ENCODE measurements at places on chromosomes 1 and 21.
A peak's percentile ranks its signal among the peaks of the same experiment; 100 is the strongest.

DNA sequence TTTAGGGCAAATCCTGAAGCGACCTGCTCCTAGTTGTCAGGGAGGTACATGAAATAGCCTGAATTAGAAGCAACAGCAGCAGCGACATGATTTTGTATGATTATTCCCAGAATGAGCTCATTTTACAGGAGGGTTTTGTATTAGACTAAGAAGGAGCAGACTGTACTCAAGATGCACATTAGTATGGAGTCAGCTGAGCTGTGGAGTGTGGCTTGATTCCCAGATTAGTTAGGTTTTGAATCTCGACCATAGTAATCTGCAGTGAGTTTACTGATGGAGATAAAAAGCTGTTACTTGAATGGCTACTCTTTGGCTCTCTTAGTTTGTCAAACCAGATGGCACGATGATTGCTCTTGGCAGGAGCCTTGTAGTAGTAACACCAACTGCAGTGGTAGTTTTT, 143.1 kb downstream of the PHTF1 start:
- DNase-seq, result peak; percentile 3

- no peak for DNase-seq
Observed at GRCh38 chr1:26545969-26546323, 16.4 kb downstream of the RPS6KA1 start.

DNA sequence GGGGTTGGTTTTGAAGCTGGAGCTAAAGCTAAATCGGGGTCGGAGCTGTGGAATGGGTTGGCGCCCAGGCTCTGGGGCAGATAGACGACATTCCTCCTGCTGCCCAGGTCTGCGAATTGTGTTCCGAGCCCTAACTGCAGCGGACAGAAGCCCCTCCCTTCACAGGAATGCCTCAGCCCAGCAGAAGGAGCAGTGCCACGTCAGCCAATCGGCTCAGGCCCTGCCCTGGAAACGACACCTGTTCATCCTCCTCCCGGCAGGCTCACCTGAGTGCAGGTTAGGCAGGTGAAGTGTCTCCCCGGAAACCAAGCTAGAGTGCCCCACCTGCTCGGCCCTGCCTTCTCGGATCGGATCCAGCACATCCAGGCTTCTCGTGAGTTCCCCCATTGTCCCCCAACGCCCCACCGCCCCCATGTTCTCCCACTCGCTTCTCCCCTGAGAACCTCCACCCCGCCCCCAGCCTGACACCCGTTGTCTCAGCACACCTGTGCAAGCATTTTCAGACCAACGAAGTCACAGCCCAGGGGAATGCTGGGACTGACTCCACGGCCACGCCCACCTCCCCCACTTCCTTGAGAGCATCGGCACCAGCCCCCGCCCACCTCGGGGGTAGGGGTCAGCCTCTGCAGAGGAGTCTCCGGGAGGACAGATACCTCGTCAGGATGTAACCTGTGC, 775 bp downstream of the TMEM125 start:
- no peak for DNase-seq

- no peak for DNase-seq
Observed at GRCh38 chr1:81873946-81874345, 73.2 kb downstream of the ADGRL2 start.

- no peak for DNase-seq
Observed at GRCh38 chr1:201104141-201104540, 8.1 kb downstream of the CACNA1S start.

DNA sequence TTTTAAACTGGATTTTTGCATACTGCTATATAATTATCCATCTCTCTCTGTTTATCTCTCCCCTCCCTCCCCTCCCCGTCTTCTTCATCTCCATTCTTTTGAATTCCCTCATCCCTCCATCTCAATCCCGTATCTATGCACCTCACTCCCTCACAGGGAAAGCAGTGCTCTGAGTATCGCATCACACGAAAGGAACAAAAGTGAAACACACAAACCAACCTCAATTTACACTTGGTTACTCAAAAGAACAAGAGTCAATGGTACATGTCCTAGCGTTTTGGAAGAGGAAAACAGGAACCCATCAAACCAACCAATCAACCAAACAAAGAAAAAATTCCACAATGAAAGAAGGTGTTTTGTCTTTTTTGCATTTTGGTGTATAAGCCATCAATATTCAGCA, 115.1 kb downstream of the NBPF12 start:
- no peak for DNase-seq

- DNase-seq, result peak; percentile 8
Observed at GRCh38 chr1:204084247-204084772, 11.4 kb downstream of the SOX13 start.

- DNase-seq, result no peak
Observed at GRCh38 chr21:34883491-34884271, 165.4 kb downstream of the RUNX1 start.

DNA sequence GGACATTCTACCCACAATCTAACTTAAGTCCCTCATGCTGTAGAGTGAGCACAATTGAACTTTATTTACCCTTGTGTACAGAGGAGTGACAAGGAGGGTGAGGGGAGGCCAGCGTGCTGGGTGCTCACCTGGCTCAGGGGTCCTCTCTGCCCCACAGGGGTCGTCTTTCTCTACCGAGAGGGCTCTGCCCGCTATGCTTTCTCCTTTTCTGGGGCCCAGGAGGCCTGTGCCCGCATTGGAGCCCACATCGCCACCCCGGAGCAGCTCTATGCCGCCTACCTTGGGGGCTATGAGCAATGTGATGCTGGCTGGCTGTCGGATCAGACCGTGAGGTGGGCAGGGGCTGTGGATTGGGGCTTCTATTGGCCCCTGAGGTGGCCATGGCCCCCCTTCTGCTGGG, 5.4 kb downstream of the BCAN start:
- no peak for DNase-seq

DNA sequence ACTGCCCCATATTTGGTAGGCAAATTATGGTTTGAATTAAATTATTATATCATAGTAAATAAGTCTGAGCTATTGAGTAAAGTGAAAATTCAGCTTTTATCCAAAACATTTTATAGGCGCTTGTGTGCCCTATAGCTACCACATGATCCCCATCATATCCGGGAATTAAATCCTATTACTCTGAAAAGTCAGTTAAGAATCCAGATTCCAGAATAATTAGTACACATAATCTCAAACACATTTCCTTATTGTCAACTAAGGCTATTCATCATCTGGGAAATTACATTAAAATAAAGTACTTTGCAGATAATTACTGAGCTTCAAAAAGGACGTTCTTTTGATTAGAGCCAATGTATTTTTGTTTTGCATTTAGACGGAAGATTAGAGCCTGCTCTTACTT, 72.3 kb downstream of the CTH start:
- no peak for DNase-seq

DNA sequence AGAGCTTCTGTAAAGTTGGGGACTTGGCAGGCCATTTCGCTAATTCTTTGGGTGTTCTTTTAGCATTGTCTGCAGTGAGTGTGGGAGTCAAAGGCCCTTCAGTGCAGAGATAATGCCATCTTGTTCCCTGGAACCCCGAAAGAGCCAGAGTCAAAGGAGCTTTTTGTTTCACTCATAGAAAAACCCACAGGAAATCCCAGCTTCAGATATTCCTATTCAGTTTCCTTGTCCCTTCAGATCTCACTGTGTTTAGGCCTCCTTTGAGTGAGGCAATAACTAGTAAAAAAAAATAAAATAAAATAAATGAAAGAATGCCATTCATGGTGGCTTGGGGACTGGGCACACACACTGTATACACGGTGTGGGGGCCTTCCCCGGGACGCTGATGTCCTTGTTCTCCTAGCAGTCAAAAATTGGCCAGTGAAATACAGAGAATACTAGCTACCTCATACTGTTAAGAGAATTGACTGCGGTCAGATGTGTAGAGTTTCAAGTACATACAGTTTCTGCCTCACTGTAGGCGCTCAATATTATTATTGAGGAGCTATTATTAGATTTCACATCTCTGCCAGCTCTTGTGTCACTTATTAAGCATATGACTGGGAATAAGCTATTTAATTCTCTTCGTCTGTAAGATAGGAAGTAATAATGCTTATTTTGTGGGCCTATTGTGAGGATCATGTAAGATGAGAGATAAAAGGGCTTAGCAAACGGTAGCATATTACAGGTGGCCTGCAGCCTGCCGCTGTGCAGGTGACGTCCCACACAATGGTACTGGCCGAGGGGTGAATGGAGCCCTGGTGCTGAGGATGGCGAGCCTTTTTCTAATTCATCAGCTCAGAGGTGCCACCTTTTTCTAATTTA, 16.7 kb downstream of the DISC1 start:
- no peak for DNase-seq

DNA sequence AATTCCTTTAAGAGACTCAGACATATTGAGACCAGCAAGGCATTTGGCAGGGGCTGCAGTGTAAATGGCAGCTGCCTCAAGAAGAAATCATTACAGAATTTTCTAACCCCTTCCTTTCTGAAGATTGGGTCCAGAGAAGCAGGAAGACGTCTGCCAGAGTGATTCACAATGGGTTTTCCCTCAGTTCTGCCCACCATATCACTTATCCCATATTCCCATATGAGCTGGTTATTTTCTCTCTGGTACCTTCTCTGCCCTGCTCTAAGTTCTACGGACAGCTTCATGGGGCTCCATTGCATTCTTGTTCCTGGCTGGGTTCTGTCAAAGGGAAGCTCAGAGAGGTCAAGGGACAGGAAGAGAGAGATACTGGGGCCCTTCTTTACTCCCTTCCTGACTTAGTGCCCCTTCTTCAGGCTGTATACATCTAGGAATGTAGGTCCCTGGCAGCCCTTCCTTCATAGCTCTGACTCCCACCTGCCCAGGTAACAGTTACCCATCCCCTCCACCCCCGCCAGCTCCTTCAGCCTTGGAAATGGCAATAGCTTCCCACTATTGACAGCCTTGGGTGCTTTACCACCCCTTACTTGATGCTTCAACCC, 420.6 kb upstream of the DAB1 start:
- no peak for DNase-seq

DNA sequence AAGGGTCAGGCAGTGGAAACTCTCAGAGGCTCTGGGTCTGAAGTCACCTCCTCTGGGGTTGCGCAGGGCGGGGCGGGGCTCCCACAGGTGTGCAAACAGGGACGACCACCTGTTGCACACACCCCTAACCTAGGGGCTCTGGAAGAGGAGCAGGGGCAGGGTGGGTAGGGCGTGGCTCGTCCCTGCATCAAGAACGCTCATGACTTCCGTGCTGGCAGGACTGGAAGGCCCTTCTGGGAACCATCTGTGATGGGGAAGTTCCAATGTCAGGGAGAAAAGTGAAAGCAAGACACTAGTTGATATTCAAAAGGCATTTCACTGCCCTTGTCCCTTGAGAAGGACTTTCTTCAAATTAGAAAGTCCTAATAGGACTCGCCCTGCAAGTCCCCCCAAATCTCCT, 22.1 kb upstream of the CLSTN1 start:
- DNase-seq, result no peak

DNA sequence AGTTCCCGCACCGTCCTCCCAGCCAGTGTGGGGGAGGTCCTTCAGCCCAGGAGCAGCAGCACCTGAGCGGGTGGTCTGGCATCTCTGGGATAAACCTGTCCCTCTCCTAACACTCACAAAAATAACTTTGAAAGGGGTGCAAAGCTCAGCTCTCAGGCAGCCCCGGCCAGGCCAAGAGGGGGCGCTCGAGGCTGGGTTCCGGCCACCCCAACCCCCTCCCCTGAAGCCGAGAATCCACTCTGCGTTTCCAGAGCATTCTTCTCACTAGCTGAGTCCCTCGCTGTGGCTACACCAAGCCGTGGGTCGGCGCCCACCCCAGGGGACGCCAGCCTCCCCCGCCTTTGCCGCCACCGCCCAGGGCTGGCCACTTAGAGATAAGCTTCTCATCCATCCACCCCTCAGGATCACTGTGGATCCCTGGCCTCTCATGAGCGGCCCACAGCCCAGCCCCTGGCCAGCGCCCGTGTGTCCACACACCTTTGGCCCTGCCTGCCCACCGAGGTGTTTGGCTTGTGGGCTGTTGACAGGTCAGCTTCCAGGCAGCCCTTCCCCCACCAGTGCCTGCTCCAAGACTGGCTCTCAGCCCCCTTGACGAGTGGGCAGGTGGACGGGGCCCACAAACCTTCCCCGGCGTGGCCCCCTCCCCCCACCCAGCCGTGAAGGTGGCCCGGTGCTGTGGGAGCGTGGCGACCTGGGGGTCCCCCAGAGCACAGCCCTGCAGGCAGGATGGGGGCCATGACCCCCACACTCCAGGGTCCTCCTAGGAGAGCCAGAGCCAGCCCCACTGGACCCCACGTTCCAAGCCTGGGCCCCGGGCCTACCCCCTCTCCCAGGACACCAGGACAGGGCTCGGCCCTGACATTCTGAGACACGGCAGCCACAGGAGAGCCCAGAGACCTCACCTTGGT, 1.9 kb downstream of the FTCD start:
- DNase-seq, result peak; percentile 15

DNA sequence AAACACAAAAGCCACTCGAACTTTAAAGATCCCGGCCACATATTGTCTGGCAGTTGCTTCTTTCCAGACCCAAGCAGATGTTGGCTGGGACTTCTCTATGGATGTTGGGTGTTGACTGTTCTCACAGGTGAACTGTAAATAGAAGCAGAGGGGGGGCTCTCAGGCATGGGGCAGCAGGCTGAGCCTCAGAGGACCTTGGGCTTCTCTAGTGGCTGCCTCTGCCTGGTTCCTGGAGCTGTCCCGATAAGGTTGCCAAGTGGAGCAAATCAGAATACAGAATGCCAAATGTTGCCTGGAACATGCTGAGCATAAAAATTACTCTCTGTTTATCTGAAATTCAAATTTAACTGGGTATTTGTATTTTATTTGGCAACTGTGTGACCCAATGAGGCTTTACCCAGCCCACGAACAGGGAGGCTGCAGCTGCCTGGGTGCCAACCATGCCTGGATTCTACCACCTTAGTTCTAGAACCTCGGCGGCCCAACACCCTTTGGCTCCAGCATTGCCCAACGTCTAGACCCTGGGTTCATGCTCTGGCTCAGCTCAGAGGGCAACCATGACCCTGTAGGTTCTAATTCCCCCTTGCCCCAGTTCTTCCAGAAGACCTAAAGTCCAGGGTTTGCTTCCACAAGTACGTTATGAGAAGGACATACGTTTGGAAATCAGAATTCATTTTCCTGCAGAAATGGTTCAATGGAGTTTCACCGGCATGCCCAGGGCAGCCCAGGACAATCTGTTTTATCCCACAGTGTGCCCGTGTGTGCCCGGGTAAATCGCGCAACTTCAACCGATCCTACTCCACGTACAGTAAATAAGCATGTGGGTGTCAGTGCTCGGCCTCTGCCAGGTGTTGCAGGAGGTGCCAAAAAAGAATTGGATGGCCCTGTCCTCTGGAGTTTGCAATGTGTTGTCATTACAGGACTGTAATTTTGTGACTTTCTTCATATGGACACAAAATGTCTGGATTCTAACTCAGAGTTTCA, 5.4 kb upstream of the SLC45A1 start:
- no peak for DNase-seq

DNA sequence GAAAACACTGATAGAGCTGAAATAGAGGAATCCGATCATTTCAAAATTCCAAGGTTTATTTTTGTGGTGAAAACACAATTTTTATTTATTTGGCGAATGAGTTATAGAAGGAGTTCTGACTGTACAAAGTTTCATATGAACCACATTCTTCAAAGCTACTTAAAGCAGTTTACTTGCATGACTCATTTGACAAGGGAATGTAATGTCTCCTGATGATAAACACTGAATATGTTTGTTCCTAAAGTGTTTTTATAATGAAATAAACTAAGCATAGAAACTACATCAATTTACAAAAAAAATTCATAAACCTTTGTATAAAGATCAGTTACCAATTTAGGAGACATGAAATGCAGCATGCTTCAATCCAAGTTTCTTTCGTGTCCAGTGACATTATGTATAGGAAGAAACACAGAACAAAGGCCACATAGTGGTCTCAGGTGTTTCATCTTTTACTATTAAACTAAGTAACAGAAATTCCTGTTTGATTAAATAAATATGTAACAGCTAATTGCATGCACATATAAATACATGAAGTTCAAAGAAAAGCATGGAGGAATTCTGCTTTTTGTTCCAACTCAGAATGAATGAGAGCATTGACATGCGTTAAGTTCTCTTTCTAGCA, 2.5 kb downstream of the PRKACB start:
- DNase-seq, result peak; percentile 18
